COR-L47 (cell line): ENCODE measurements at places on chromosomes 13 and 19.

- DNase-seq = no peak
Measured at GRCh38 chr19:3116621-3117020, 19.2 kb upstream of the GNA15 start.

DNA sequence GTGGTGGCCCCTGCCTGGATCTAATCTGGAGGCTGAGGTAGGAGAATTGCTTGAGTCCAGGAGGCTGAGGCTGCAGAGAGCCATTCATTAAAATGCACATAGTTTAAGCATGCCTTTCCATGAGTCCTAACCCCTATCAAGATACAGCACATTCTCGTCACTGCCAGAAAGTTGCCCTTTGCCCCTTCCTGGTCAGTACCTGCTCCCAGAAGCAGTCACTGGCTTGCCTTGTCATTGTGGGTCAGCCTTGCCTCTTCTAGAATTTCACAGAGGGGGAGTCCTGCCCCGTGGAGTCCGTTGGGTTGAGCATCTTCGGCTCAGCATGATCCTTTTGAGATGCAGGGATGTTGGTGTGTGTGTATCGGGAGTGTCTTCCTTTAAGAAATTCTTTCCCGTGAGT lies 10.8 kb downstream of the BICRA start:
- DNase-seq = no peak

DNA sequence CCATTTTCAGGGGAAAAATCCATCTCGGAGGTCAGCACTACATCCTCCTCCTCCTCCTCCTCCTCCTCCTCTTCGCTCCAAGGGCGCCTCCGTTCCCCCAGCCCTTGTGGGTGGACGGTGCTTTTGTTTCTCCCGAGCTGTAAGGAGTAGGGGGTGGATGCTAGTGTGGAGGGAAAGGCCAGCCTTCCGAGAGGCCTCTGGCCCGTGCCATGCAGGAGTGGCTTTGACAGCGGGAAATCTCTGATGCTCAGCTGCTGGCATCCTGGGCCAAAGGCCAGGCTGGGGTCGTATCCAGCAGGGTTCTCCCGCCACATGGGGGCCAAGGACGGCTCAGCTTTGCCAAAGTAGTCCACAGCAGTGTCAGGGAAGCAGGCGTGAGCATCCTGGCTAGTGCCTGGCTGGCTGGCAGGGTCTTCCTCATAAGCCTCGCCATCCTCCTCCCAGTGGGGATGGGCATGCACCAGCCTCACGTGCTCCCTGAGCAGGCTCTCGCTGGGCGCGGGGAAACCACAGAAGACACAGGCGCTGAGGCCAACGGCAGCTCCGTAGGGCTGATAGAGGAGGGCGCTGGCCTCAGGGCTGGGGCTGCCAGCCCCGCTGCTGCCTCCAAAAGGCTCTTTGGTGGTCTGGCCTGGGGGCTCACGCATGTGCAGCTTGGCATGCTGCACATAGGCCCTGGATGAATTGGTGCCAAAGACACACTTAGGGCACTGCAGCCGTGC lies 10.5 kb downstream of the WIZ start:
- no peak for DNase-seq

DNA sequence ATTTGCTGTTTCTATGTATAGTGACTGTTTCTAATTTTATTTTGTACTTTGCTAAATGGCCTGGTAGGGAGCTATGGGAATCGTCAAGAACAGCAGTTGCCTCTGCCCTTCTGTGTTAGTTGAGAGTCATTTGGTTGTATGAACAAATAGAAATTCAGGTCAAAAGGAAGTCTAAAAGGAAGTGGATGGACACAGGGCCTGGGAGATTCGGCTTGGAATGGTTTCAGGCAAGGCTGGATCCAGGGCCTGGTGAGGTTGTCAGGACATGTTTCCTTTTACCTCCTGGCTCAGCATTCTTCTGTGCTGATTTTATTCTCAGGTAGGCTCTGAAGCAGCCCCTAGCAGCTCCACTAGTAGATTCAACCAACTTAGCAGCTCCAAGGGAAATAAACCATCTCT lies 118.9 kb downstream of the SIPA1L3 start:
- DNase-seq = no peak

- DNase-seq = no peak
Measured at GRCh38 chr13:49615836-49616675, 12.3 kb upstream of the ARL11 start.

DNA sequence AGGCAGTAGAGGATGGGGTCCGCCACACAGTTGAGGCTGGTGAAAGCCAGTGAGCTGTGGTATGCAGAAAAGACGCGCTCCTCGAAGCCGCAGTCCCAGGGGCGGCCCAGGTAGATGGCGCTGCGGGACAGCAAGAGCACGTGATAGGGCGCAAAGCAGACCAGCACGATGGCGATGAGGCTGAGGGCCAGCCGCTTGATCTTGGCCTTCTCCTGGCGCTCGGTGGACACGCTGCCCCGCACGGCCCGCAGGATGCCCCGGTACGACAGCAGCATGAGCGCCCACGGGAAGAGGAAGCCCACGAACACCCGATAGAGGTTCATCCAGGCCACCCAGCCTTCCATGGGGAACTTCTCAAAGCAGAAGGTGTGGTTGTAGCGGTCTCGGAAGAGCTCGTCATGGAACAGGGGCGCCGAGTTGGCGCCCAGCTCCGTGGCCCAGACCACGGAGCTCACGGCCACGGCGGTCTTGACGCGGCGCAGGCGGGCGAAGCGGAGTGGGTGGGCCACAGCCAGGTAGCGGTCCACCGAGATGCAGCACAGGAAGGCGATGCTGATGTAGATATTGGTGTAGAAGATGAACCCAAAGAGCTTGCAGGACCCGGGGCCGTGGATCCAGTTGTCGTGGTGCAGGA lies 6.5 kb upstream of the OPA3 start:
- DNase-seq = peak; percentile 58

- no peak for DNase-seq
Measured at GRCh38 chr13:64909184-64909583, 2321.0 kb downstream of the PCDH9 start.

GRCh38 chr13:98599502-98600328 lies 22.8 kb upstream of the STK24 start:
- DNase-seq = no peak

DNA sequence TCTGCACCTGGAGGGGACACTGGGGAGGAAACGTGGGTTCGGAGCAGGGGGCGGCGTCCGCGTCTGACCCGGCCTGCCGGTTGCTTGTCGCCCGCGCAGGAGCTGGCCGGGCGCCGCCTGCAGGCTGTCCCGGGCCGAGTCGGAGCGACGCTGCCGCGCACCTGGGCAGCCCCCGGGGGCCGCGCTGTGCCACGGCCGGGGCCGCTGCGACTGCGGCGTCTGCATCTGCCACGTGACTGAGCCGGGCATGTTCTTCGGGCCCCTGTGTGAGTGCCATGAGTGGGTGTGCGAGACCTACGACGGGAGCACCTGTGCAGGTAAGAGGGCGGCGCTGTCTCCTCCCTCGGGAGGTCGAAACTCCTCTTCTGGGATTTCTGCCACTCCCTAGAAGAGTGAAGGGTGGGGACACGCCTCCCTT lies 1.3 kb downstream of the ITGBL1 start:
- DNase-seq = no peak

GRCh38 chr13:90156390-90156789 lies 1191.1 kb upstream of the MIR17HG start:
- no peak for DNase-seq

DNA sequence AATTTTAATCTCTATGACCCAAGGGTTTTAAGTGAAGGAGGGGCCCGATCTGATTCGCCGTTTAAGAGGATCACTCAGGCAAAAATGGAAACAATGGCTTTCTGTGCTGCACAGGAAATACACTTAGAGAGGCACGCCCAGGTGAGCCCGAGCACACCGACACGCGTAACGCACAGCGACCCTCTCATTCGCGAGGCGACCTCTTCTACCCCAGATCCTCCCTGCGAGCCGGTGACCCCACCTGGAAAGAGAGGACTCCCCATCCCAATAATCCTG lies 216 bp downstream of the SH2D3A start:
- no peak for DNase-seq

- DNase-seq = peak; percentile 72
Measured at GRCh38 chr19:56253737-56254136, 18.8 kb upstream of the EDDM13 start.

DNA sequence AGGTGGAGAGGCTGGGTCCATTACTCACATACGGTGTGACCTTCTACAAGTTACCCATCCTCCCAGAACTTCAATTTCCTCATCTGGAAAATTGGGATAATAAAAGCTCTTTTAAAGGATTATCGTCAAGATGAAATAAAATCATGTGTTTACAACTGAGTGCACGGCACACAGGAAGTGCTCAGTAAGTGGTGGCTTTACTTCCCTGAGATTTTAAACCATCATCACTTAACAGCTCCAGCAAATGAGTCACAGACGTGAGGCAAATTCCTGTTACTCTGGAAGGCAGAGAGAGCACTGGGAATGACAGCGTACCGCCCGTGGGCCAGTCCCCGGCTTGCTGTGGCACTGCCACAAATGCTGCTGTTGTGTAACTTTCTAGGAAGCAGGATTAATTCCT lies 64.1 kb downstream of the MRPL57 start:
- no peak for DNase-seq

GRCh38 chr13:27354379-27354778 lies 70.0 kb upstream of the GTF3A start:
- no peak for DNase-seq

GRCh38 chr19:924553-925086 lies 1.2 kb upstream of the ARID3A start:
- DNase-seq = no peak

- DNase-seq = no peak
Measured at GRCh38 chr13:19071161-19071936, 110.3 kb downstream of the TUBA3C start.

DNA sequence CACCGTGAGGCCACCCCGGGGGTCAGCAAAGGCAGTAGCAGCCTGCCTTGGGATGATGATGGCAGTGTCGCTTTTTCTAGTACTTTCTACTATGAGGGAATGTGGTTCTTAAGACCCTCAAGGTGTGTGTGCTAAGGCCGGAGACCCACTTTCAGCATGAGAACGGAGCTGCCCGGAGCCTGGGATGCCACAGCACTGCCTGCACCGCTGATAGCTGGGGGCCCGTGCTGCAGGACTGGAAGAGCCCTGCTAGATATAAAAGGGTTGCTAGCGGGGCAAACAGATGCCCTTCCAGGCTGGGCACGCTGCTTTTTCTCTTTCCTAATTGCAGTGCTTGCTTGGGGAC lies 14.5 kb downstream of the PLIN4 start:
- DNase-seq = no peak

GRCh38 chr13:95471960-95472359 lies 80.6 kb upstream of the CLDN10 start:
- no peak for DNase-seq

GRCh38 chr13:19153782-19154450 lies 27.7 kb downstream of the TUBA3C start:
- peak; percentile 1 for DNase-seq

DNA sequence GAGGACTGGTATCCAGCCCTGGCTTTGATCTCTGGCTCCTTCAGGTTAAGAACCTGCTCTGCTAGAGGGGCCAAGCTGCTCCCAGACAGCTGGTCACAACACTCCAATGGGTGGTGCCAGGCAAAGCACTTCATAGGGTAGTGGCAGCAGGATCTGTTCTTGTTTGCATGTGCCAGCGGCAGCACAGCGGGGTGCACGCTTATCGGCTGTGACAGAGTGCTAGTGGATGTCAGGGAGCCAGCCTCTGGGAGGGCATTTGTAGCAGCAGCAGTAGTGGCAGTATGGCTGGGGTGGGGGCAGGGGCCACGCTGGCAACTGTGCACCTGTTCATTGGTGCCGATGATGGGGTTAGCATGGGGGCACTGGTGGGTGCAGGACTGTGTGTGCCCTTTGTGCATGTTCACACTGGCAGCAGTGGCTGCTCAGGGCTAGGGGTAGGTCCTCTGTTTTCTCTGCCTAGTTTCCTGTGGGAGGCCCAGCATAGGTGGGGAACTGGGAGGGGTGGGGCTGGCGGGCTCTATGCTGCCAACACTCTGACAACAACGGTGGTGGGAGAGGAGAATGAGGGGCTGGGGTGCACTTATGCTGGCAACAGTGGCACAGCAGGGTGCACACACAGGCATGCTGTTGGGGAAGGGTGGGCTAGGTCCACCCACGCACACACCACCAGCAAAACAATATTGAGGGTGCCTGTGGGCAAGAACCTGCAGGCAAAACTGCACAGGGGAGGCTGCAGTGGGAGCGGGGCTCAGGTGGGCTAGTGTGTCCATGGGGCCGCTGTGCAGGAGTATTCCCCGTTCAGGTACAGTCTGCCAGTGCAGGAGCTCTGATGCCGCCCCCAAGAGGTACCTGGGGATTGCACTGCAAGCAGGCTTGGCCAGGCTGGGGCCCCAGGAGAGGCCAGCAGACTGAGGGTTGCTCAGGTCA lies 19.3 kb downstream of the AP1M1 start:
- DNase-seq = peak; percentile 47

- peak; percentile 33 for DNase-seq
Measured at GRCh38 chr13:22077205-22077683, 406.4 kb downstream of the FGF9 start.

DNA sequence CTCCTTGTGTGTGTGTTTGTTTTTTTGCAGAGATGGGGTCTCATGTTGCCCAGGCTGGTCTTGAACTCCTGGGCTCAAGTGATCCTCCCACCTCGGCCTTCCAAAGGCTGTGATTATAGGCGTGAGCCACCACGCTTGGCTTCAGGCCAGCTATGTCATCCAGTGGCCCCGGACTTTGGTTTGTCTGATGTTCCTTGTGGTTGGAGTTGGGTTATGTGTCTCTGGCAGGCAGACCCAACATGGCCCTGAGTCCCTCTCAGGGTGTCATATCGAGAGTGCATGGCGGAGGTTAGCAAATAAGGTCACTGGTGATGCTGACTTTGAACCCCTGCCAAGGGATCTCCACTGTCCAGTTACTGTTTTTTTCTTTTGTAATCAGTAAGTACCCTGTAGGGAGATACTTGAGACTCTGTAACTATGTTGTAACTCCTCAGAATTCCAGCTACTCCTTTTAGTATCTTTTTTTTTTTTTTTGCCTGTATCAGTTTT lies 37.3 kb downstream of the SMARCA4 start:
- DNase-seq = no peak

GRCh38 chr19:14072535-14073260 lies at the start of gene MISP3:
Gene MISP3, plus strand, starts transcription at chr19:14072786. Its CDS starts 524 bp downstream, at chr19:14073310.
- peak; percentile 24 for DNase-seq

DNA sequence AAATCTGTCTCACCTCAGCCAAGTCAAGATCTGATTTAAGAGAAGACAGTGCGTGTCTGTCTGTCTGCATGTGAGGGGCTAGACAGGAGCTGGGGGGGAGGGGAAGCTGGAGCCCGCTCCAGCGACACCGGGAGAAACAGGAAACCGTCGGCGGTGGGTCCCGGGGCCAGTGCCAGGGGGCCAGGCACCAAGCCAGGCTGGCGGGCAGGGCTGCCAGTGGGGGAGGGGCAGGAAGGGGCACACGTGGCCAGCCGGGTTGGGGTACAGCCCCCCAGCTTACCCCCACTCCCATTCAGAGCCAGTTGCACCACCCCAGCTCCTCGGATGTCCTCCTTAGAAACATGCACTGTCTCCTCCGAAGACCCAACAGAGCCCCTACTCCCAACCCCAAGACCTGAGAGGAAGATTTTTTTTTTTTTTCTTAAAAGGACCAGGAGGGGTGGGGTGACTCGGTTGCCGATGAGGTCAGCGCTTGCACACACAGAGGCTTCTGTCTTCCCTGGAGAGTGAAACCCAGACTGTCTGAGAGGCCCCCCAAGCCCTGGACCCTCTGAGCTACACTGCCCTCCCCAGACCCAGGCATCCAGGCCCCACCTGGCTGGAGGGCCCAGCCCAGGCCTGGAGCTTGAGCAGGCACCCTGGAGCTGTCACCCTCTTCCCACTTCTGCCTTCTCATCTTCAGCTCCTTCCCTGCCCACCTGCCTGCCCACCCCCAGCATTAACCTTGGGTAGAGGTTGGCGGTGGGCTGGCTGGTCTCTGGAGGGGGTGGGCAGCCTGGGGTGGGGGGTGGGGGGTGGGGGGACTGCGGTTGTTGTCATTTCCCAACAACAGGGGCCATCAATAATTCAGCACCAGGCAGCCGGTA lies 4.0 kb downstream of the ERF start:
- DNase-seq = no peak

GRCh38 chr19:8566855-8567254 lies 10.4 kb downstream of the MYO1F start:
- DNase-seq = no peak
